ENCODE measurements at places on chromosomes 3 and 15.

GRCh38 chr3:16377196-16377595 lies 112.2 kb downstream of the OXNAD1 start:
- DNase-seq, result no peak

DNA sequence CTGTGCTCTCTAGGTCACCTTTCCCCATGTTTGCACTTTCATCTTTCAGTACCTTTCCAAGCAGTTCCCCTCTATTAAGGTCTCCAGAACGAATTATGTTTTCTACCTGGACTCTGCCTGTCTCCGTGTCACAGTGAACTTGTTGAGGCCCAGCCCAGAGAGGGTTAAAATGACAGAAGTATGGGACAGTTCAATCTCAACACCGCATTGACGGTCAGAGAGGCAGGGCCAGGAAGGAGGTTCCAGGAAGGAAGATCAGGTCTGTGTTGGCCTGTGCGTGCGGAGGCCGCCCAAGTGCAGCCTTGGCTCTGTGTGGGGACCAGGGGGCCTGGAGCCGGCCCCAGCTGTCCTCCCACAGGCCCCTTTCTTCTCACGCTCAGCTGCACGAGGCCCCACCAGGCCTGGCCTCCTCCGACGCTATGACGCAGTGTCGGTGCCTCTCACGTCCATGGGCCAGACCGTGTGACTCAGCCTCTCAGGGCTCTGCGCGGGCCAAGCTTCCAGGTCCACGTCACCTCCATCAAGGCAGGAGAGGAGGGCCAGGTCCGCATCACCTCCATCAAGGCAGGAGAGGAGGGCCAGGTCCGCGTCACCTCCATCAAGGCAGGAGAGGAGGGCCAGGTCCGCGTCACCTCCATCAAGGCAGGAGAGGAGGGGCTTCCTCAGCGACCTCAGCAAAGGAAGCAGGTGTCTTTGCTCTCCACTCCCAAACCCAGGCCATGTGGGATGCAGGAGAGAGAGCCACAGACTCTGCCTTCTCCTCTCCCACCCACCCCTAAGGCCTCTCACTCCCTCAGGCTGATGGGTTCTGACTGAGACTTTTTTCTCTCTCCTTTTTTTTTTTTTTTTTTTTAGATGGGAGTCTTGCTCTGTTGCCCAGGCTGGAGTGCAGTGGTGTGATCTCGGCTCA lies 83.1 kb downstream of the CPN2 start:
- DNase-seq, result peak; percentile 89

DNA sequence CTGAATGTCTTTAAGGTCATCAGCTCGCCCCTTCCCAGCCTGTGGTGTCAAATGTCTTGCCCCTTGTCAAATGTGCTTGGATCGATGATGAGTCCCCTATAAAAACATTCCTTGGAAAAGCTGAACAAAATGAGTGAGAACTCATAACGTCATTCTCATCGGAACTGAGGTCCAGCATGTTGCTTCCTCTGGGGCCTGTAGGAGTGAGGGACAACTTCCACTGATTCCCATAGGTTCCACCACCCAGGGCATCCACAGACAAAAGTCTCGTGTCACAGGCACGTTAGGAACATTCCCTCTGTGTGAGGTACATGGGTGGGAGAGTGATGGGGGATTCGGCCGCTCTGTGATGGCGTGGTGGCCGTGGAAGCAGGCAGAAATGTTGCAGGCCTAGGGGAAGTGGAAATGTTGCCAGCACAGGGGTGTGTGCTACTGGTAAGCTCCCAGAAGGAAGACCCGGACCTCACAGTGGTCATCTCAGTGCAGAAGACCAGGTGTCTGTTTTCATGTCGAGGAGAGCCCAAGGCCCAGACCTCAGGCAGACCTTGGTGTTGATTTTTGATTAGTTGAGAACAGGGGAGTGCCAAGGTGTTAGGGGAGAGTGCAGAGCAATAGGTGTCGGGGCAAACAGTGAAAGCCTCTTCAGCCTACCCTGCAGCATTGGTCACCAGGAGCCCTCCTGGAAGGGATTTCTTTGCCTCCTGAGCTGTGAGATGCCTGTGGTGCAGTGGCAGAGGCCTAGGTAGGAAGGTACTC lies 96.8 kb downstream of the SNRPN start:
- no peak for DNase-seq

DNA sequence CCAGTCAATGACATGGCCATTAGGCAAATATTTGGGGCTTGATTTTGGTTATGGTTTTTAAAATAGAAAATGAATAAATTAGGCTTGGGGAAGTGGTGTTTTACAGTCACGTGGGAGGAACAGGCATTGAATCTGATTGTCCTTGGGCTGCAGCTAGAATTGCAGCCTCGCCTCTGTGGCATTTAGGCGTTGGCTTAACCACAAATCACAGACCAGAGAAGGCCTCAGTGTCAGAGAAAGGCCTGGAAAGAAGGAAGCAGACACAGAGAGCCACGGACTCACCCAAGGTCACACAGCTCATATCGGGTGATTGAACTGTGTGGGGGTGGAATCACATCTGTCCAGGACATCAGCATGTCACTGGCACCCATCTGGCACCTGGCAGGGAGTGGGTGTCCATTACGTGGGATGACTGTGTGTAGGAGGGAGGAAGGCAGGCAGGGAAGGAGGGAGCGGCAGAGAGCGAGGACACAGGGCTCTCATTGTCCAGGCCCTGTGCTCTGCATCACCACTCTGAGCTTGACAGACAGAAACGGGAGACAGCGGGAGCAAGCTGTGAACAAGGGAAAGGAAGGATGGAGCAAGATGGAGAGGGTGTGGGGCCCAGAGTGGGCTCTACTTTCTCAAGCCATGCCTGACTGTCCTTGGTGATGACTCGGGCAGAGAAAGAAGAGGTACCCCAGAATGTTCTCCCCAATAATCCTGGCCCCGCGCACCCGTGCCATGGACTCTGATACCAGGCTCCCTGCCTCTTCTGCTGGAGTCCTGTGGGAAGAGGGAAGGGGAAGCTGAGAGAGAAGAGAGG lies 186.4 kb downstream of the FAM43A start:
- no peak for DNase-seq

DNA sequence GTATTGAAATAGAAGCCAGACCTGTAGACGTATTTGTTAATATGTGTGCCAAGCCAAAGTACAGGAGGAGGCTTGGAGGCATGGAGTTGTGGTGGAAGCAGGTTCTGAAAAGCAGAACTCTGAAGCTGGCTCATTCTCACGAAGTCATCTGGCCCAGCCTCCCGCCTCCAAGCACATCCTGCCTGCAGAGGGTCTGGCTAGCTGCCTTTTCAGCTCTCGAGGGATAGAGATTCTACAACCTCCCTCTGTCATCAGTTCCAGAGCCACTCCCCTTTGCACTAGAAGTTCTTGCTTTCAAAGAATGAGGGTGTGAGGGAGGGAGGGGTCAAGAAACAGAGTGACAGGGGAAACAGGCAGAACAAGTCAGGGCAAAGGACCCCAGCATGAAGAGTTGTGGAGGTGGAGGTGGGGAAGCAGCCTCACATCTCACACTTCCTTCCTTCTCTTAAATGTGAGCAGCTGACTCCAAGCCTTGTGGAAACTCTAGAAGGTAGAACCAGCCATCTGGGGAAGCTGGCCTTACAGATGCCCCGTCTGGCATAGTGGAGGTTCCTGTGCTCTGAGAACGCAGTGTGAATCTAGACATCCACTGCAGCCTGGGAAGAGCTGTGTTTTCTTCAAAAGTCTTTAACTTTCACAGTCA lies 95.3 kb downstream of the SLC49A4 start:
- peak; percentile 21 for DNase-seq

Measured in kidney capillary endothelial cell (primary cell).